NCI-H1417 (cell line): ENCODE measurements at places on chromosomes 11 and 22.

DNA sequence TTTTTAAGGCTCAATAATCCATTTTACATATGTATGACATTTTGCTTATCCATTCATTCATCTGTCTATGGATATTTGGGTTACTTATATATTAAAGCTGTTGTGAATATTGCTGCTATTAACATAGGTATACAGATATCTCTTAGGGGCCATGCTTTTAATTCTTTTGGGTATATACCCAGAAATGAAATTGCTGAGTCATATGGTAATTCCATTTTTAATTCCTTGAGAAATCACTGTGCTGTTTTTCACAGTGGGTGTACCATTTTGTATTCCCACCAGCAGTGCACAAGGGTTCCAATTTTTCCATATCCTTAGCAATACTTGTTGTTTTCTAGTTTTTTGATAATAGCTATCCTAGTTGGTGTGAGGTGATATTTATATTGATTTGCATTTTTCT lies 19.0 kb downstream of the PRMT3 start:
- DNase-seq: no peak

- DNase-seq: no peak
Observed at GRCh38 chr11:110038201-110038600, 55.0 kb upstream of the ZC3H12C start.

DNA sequence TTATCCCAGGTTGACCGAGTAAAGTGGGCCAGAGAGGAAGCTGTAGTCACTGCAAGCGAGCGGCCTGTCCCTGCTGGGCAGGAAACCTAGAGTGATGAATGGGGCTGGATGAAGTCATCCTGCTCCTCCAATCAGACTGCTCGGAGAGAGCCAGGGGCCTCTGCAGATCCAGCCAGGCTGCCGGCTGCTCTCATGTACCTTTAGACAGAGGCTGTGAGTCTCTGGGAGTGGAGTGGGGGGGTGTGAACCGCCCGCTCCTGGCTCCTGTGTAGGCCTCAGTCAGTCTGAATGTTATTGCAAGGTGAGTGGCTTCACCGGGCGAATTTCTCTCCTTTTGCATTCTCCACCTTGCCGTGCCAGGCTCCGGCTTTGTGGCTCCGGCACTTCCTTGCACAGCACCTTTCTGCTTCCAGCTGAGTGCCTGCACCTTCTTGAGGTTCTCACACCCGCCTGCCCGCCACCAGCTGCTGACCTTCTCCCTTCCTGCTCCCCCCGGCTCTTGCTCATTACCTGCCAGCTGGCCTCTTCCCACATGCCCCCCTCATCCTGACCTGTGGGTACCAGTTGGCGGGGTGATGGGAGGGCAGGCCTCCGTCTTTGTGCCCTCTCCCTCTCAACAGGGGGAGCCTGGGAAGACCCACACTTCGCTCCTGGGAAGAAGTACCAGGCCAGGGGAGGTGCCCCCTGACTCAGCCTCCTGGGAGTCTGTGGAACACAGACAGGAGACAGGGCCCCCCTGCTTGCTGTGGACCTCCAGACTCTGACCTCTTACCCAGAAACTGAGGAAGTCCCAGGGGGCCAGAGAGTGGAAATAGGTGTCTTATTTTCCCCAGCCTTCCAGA lies 79.9 kb downstream of the GRAMD1B start:
- peak; percentile 95 for DNase-seq

DNA sequence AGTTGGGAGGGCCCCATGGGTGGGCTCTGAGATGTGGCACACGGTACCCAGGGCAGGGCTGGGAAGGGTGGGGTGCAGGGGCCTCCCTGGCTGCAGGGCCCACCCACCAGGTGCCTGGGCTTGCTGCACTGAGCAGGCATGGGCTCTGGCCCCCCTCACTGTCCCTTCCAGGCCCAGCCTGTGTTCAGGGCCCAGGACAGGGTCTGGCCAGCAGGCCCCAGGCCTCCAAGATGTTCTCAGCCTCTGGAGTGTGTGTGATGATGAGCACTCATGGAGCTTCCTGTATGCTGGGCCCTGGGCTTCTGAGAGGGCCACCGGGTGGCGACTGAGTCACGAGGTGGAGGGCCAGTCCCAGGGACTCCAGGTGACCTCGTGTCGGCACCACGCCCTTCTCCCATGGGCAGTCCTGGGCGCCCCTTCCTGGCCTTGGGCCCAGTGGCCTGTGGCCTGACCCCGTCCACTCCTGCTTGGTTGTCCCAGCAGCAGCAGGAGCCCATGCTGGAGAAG lies 55.9 kb upstream of the CCDC188 start:
- DNase-seq: no peak

GRCh38 chr11:2885678-2886081 lies at the start of gene CDKN1C:
Gene CDKN1C, minus strand, starts transcription at chr11:2885775. Its CDS starts 319 bp downstream, at chr11:2885456.
- peak; percentile 90 for DNase-seq

- no peak for DNase-seq
Observed at GRCh38 chr11:127103586-127104388, 103.2 kb upstream of the KIRREL3 start.

- DNase-seq: no peak
Observed at GRCh38 chr11:134343646-134344045, 11.9 kb downstream of the GLB1L2 start.

DNA sequence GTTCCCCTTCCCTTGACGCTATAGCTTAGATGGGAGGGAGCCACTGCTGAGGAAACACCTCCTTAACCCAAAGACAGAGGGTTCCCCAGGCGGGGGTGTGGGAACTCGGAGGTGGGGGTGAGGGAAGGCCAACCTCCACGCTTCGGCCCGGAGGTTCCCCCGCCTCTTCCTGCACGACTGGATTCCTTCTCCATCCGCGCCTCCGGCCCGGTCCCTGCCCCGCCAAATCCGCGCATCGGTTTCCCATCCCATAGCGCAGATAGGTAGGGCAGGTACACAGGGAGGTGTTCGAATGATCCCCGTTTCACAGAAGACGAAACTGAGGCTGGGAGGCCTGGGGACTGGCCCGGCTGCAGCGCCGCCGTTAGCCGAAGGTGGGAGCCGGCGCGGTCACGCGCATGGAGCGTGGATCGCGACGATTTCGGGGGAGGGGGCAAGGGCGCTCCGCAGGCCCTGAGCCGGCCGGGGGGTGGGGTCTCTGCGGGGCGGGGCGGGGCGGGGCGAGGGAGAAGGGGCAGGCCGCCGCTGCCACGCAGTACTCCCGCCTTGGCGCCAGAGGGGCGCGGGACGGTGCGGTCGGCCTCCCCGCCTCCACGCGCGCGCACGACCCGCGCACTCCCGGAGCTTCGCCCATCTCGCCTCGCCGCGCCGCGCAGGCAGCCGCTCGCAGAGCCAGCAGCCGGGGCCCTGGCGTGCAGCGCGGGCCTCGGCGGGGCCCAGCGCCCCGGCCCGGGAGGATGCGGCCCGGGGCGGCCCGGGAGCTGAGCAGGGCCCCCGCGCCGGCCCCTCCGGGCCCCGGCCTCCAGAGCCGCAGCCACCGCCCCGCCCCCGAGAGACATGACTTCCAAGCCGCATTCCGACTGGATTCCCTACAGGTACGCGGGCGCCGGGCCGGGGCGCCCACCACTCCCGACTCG lies at the start of gene TUB:
Gene TUB, plus strand, starts transcription at position 538 of the 917 bp plus-strand sequence. Its CDS starts 300 bp downstream, at position 838.
- DNase-seq: peak; percentile 52

DNA sequence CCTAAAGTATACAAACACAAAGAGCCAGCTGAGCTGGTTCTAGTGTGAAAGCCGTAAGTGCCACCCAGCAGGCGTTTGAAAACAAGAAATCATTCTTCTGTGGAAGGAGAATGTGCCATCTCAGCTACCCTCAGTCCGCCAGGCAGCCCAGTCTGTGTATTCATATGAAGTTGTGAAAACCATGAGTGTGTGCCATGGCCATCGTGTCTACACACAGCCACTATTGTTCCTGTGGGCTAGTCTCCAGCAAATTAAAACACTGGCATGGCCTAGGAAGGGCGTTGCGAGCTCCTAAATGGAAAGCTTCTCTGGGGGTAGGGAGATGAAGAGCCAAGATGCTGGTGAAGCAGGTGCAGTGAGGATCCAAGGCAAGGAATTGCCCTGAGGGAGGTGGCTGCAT lies 51.5 kb upstream of the HORMAD2 start:
- DNase-seq: no peak

DNA sequence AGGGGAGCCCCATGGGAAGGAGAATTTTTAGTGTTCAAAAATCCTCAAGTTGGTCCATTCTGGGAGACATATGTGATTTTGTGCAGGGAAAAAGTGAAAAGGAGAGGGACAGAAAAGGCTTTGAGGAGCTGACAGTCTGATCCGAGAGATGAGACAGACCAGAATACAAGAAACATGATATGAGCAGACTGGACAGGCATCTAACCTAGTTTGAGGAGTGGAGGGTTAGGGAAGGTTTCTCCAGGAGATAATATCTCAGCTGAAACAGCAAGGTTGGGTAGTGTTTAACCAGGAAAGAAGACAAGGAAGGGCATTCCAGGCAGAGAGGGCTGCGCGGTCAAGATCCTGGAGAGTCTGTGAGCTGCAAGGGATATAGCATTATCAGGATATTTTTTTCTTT lies 101.4 kb upstream of the NCAM1 start:
- DNase-seq: no peak

DNA sequence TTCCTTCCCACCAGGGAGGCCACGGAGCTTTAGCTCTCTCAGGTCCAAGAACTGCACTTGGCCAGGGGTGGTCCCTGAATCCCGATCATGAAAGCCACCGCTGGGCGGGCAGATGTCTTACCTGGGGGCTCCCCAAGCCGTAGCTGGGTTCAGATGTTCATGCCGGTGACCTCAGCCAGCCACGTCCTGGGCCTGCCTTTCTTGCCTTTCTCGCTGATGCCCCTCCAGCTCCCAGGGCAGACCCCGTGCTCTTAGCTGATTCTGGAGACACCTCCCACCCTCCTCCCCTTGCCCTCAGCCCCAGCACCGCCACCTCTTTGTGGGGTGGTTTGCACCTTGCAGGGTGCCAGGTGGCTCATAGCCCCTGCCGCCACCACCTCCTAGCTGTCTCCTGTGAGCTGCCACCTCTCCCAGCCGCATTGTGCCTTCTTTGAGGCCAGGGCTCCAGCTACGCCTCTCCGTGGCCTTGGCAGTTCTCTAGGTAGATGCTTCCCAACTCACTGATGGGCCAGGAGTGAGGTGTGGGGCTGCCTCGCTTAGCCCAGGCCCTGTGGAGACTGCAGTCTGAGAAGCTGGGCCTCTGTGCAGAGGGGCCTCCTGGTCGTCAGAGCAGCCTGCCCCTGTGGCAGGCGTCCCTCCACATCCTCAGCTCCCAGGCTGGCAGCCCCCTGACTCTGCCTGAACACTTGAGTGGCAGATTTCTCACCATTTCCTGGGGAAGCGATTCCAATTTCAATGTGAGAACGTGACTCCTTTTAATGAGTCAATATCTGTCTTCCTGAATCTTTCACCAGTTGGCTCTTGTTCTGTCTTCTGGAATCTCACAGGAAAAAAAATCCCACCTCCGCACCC lies 97.6 kb upstream of the B3GAT1 start:
- DNase-seq: no peak

GRCh38 chr22:30830907-30831306 lies 136.2 kb downstream of the OSBP2 start:
- no peak for DNase-seq

GRCh38 chr11:66221012-66221411 lies 47.4 kb upstream of the RAB1B start:
- DNase-seq: no peak

DNA sequence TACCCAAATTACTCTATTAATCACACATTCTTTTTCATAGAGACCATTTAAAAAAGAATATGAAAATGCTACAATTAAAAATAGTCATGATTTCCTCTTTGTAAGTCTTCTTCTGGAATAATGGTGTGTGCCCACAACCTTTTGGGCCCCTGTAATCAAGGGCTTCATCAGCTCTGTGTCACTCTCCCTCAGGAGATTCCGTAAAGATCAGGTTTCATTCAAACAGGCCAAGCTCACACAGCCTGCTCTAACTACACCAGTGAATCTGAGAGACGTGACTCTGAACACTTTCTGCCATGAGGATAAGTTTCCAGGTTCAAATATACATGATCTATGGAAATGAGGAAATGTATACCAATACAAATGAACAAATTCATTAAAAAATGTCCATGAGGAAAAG lies 9.5 kb downstream of the DRICH1 start:
- no peak for DNase-seq

GRCh38 chr11:105780781-105781525 lies 171.1 kb downstream of the GRIA4 start:
- no peak for DNase-seq

DNA sequence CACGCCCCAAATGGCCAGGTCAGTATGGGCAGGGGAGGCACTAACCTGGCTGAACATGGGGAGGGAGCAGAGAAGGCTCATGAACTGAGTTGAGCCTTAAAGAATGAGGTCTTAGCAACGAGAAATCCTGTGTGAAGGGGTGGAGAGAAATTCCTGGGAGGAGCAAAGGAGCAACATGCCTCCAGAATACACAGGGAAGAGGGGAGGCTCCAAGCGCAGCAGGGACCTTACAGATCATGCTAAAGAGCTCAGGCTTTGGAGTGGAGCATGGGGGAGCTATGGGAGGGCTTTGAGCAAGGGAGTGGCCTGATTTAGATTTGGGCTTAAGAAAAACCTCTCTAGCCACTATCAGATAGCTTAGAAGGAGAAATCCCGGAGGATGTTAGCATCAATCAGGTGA lies 88.1 kb downstream of the MN1 start:
- DNase-seq: no peak

GRCh38 chr11:31815711-31816467 lies 4.8 kb upstream of the PAX6 start:
- peak; percentile 47 for DNase-seq

DNA sequence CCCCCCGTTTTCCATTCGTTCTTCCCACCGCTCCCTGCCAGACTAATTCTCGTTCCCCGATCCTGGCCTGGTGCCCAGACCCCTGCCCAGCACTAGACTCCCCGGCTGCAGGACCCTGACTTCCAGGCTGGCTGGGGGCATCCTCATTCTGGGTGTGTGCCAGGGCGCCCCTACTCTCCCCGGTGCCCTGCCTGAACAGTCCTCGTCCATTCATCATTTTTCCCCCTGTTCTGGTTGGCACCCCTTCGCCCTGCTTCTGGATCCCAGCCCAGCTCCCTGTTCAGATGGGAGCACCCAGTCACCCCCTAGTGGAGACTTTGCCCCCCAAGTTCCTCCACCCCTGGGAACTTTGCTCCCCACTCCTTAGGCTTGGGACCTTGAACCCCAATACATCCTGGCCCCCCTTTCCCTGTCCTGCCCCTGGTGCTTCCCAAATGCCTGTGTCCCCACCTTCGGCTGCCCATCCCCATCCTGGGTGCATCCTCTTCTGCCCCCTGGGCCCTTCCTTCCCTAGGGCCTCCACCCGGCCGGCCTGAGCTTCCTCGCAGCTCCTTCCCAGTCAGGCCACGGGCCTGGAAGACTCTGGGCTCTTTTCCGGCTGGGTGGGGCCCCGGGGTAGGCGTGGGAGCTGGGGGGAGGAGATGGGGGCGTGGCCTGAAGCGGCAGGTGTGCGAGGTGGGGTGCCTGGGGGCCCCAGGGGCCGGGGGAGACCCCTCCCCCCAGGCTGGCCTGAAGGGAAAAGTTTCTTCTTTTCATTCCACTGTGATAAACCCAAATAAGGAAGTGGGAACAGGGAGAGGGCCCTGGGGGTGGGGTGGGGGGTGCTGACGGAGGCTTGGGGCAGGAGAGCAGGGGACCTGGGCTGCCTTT lies 908 bp downstream of the PLCB3 start:
- peak; percentile 47 for DNase-seq

GRCh38 chr11:18611196-18611595 lies 11.6 kb downstream of the MISFA start:
- DNase-seq: no peak
